ENCODE measurements at places on chromosomes 2 and 18. TPM values are rescaled to one million over a fixed set of nuclear protein-coding genes. Genes with fewer than 3 reads are reported as not detected.

The MYL12A gene
- total RNA-seq = 462 TPM

The SDC1 gene
- 27.2 TPM for total RNA-seq

The ASNSD1 gene
- total RNA-seq = 51.9 TPM

The TPRKB gene
- total RNA-seq = 43.2 TPM

The CYP1B1 gene
- total RNA-seq = 7.3 TPM

The CHRNG gene
- total RNA-seq = not detected

The ALPP gene
- total RNA-seq = 0.15 TPM

The DNAJC5G gene
- not detected for total RNA-seq

The C2orf78 gene
- not detected for total RNA-seq

DNA sequence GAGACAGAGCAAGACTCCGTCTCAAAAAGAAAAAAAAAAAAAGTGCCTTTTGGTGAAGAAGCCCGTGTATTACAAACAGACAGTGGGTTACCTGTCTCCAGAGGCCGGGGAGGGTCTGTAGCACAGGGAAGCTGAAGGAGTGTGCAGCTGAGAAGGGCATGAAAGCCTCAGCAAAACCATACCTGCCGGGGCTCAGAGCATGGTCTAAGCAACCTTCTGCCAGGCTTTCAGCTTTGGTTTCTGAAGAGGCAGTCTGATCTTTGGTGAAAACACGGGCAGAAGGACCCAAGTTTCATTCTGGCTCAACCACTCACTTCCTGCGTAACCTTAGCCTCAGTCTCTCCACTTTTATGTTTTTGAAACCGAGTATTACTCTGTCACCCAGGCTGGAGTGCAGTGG is 21.5 kb downstream of the SH2D6 start:
- DNase-seq = no peak

GRCh38 chr18:24695168-24695567 is 234.7 kb downstream of the HRH4 start:
- no peak for DNase-seq

DNA sequence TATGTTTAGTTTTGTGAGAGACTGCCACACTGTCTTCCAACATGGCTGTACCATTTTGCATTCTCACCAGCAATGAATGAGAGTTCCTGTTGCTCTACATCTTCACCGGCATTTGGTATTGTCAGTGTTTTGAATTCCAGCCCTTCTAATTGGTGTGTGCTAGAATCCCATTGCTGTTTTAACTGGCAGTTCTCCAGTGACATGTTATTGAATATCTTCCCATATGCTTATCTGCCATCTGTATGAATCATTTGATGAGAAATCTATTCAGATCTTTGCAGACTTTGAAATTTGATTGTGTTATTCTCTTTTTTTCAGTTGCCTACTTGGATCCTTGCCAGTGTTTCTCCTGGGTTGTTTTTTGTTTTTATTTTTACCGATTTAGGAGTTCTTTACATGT is 99.0 kb downstream of the SNTG2 start:
- DNase-seq = no peak

GRCh38 chr18:35193316-35193715 is 47.5 kb upstream of the ZNF397 start:
- no peak for DNase-seq

DNA sequence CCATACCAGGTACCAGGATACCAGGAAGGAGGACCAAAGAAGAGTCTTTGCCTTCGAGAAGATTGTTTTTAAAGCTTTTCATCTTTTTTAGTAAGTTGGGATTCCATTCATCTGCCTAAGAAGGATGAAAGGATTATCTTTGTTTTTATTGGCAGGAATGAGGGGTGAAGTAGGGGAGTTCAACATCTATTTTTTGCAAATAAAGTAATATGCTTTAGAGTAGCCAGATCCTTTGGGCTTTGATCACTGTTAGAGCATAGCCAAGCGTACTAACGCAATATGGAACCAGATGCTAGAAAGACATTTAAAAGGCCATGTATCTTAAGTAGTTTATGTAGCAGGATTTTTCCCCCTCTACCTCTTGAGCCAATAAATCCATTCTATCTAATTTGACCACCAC is 133.0 kb downstream of the PRPF40A start:
- no peak for DNase-seq

DNA sequence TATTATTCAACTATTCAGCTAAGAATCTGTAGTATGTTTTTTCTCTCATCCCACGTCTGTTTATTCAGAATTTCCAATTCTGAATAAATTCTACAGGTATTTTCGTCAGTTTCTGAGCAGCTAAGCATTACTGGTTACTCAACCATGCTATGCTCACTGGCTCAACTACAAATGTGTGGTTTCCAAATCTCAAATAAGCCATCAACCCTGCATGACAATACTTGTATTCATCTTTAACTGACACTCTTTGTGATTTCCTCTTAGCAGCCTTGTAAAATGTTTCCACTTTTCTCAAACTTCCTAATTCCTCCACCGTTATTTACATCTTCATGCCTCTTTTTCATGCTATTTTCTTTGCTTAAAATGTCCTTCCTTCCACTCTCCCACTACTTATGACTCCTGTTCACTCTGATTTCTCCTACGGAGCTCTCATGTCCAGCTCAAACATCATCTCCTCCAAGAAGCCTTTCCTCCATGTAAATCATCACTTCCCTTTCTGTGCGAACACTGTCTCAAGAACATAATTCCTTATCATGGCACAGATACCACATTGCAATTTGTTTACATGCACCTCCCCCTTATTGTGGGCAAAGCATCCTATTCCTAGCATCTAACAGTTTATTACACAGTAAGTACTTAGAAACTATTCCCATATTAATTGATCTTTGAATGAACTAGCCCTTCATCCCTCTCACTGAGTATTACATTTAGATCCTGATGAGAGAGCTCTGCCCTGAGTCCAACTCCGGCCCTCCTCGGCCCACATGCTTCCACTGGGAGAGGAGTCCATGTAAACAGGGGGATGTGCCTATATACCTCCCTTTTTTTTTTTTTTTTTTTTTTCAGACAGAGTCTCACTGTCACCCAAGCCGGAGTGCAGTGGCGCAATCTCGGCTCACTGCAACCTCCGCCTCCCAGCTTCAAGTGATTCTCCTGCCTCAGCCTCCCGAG is 10.5 kb downstream of the CCDC88A start:
- no peak for DNase-seq

DNA sequence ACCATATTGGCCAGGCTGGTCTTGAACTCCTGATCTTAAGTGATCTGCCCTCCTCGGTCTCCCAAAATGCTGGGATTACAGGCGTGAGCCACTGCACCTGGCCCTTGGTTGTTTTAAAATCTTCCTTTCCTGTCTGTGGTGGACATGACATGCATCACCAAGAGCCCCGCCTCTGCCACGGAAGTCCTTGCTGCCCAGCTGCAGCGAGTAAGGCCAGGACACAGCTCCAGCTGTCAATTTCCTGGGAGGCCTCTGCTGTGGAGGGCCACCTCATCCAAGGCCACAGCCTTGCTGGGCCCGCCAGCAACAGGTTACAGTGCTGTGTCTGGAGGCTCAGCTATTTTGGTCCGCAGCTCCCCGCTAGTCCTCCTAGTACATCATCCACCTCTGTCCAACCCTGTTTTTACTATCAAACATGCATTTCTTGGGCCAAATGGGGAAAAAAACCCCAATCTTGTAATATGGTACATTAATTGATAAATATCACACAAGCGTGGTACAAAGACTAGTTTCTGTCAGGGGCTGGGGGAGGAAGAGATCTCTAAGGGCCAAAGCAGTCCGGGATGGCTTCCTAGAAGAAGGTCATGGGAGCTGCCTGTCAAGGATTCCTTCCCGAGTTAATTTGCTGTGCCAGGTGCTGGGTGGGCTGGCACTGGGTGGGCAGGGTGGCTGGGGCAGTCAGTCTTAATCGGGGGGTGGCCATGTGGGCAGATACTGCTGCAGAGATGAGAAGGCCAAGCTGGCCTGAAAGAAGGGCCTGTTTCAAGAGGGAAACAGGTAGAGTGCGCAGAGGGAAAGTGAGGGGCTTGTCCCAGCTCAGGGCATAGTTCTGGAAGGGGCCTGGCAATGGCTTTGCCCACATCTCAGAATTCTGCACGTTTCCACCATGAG is 100.5 kb downstream of the INHBB start:
- no peak for DNase-seq

GRCh38 chr18:25230658-25231326 is 121.2 kb downstream of the ZNF521 start:
- DNase-seq = no peak

GRCh38 chr2:60595953-60596352 is 42.5 kb upstream of the BCL11A start:
- DNase-seq = no peak

- DNase-seq = no peak
Observed at GRCh38 chr2:217061916-217062505, 202.1 kb upstream of the TNP1 start.

GRCh38 chr2:240214790-240215675 is 74.6 kb upstream of the OTOS start:
- DNase-seq = peak; percentile 57

DNA sequence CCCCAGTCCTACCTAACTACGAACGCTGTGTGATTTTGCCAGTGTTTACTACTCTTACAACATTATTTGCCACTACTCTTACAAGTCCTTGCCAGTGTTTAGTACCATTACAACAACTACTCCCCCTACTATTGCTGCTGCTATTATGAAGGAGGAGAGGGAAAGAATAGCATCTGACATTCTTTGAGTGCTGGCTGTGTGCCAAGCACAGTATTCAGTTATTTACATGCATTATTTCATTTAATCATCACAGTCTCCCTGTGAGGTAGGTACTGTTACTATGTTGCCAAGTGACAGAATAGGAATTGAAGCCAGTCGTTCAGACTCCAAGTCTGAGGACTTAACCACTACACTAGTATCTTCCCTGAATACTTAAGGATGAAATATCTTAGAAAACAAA is 185.9 kb upstream of the FOSL2 start:
- no peak for DNase-seq

DNA sequence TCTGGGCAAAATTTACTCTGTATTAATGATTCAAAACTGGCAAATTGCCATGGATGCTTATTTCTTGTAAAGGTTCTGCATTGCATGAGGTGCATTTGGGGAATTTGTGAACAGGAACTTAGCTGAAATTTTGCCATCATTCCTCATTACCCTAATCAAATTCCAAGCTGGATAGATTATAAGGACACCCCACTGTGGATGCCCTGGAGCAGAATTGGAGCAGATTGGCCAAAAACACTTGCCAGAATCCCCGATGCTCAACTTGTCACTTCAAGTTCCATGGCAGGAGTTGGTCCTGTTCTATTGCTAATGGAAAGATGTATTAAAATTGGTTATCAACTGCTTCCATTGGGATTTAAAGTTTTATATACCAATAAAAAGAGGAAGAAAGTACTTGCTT is 237.9 kb downstream of the CCDC102B start:
- no peak for DNase-seq

- DNase-seq = no peak
Observed at GRCh38 chr18:75405351-75405750, 22.2 kb downstream of the SMIM21 start.

DNA sequence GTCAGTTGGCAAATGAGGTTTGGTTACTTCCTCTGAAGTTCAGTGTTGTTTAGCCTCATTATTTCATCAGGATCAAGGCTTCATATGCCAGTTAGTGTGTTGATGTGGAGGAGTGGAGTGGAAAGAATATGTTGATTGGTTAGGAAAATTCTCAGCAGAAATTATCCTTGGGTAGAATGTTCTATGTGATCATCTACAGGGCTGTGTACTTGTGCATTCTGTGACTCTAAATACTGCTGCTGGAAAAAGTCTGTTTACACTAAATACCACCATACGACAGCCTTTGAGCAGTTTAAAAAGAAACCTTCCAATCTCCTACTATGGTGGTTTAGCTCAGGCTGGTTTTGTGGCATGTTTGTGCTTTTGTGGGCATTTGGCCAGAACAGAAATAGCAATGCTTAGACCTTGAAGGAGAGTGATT is 25.8 kb downstream of the CAB39 start:
- DNase-seq = no peak

- DNase-seq = no peak
Observed at GRCh38 chr2:216142540-216142939, 33.4 kb downstream of the XRCC5 start.

DNA sequence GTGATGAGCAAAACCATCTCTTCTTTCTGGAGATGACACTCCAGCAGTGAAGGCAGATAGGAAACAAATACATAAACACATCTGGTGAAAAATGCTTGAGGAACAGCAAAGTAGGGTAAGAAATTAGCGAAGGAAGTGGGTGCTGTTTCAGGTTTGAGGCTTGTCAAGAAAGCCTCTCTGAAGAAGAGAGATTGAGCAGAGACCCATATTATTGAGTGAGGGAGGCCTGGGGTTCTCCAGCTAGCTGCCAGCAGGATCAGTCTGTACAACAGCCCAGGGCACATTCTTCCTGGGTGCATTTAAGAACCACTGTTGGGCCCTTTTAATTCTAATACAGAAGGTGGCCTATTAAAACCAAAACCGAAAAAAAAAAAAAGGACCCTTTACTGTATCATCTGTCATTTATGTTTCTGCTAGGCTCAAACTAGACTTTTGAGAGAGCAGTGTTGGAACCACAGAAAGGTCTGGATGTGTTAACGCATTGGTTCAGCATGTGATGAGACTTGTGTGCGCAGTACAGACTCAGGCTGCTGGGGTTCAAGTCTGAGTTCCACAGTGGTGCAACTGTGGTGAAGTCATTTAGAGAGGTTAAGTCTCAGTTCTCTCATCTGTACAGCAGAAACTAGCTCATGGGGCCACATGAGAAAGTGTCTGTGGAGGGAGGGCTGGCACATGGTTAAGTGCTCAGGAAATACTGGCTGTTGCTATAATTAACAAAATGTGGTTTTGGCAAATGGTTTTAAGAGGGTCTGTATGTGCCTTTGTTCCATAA is 28.9 kb downstream of the MGAT5 start:
- DNase-seq = no peak

DNA sequence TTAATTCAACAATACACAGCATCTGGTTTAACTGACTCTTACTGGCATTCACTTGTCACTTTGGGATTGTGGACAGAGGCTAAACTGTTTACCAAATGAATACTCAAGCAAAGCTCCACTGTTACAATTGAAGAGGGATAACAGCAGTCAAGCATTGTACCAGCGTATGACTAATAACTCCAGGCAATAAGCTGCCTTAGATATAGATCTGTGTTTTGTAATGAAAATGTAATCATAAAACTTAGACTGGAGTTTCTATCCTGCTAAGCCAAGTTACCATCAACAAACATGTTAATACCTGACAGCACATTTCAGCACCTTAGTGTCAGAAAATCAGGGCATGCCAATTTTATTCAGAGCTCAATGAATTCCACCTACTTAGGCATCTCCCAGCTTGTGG is 889.5 kb downstream of the EPHA4 start:
- DNase-seq = no peak

GRCh38 chr2:199278099-199278498 is 179.6 kb downstream of the SATB2 start:
- no peak for DNase-seq
